ENCODE measurements at places on chromosomes 1 and 21.
A peak's percentile ranks its signal among the peaks of the same experiment; 100 is the strongest.

DNA sequence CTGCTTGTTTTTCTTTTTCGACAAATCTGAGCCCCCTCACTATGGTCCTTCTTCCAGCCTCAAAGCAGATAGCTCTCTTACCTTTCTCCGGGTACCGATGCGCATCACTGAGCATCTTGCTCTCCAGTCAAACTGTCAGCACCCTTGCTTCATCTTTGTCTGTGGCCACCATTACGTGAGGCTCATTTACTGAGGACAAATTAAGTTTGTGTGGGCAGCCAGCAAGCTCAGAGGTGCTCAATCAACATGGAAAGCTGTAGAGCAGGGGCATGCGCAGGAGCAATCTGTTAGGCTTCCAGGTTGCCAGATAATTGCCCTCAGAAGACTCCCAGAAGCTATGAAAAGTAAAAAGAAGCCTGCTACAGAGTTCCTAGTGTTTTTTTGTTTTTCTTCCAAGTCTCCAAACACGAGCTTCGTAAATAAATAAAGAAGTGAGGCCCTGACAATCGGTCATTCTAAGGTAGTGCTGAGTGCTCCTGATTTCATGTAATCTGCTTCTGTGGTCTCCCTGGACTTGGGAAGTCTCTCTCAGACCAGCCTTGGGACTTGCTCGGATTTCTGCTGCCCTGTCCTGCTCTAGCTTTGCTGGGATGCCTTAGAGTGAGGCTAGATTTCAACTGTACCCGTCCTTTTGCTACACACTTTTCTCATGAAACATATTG, 1.8 kb downstream of the C1orf53 start:
- DNase-seq = peak; percentile 38

- DNase-seq = no peak
Observed at GRCh38 chr1:228977307-228977706, 242.0 kb downstream of the RHOU start.

DNA sequence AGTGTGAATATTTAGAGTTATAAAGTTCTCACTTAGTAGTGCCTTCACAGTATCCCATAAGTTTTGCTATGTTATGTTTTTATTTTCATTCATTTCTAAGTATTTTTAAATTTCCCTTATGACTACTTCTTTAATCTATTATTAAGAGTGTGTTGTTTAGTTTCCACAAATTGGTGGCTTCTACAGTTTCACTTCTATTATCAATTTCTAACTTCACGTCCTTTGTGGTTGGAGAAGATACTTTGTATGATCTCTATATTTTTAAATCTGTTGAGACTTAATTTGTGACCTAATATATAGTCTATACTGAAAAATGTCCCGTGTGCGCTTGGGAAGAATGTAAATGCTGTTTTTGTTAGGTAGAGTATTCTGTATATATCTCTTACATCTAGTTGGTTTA, 11.7 kb downstream of the CHIA start:
- DNase-seq = no peak

- no peak for DNase-seq
Observed at GRCh38 chr1:38082769-38083263, 36.2 kb upstream of the POU3F1 start.

- DNase-seq = no peak
Observed at GRCh38 chr1:168379104-168379860, 98.6 kb downstream of the TBX19 start.

Measured in right kidney (tissue), 9 donors.